Activated T-helper 2 cell treated with anti-CD3 and anti-CD28 coated beads, Interferon-gamma antibody, Interleukin-2, Interleukin-4, amounts not matched to agents 10 μg/mL and 5 μg/mL and 100 μg/mL, durations not matched to agents 14 hours and 24 hours and 36 hours (primary cell): ENCODE measurements at places on chromosomes 6 and 20. TPM values are rescaled to one million over a fixed set of nuclear protein-coding genes. Genes with fewer than 3 reads are reported as not detected.

GRCh38 chr6:1817033-1817761, 207.5 kb downstream of the FOXC1 start:
- no peak for DNase-seq

Gene CAGE1
- 0.16 TPM in 2 replicates for total RNA-seq

DNA sequence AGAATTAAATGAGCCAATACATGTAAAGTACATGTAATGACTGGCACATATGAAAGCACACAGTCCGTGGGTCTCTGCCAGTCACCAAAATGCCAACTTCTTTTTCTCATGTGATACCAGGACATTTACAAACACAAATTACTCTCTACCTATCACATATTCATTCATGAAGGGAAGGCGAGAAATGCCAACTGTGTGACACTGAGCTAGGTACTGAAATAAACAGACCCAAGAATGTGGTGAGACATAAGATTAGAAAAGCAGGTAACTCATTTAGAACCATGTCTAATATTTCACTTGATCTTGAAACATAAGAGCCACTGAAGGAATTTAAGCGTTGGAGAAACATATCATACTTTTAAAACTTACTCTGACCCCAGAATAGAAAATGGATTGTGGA, 41.4 kb downstream of the HBS1L start:
- no peak for DNase-seq

- DNase-seq, result no peak
These were observed 6.9 kb downstream of the GLYATL3 start for GRCh38 chr6:49506569-49507111.

GRCh38 chr6:99873084-99873483, 120.9 kb downstream of the MCHR2 start:
- no peak for DNase-seq

- DNase-seq, result no peak
These were observed 1.6 kb upstream of the NCOA7 start for GRCh38 chr6:125789167-125789566.

DNA sequence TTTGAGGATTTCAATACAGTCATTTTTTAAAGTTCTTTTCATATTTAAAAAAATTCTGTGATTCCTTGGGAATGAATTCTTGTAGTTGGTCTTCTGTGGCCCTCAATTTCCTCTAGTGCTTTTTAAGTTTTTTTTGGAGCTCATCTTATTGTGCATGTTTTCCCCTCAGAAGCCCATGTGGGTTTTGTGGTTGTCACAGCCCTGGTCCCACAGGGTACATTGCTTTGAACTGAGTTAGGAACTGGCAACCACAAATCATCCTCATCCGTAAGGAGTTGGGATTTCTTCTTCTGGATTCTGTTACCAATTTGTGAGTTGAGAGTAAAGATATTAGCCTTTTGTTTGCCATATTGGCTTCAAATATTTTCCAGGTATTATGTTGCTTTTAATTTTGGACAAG, 89.9 kb downstream of the AKAP7 start:
- DNase-seq, result no peak

DNA sequence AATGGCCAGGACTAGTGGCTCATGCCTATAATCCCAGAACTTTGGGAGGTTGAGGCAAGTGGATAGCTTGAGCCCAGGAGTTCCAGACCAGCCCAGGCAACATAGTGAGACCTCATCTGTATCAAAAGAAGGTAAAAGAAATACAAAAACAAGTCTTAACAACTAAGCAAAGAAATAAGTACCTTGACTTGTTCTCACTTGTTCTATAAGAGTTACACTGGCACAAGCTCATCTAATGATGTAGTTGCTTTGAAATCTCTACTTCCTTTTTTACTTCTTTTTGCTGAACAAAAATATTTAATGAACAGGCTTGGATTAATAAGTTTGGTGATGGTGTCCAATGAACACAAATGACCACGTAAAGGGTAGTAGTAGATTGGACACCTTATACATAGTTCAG, 72.2 kb downstream of the SGK1 start:
- DNase-seq, result no peak
